ENCODE measurements at places on chromosomes 12 and 14. TPM values are rescaled to one million over a fixed set of nuclear protein-coding genes. Genes with fewer than 3 reads are reported as not detected.

LUM gene
- not detected for total RNA-seq

LRP1-AS gene
- not detected for total RNA-seq

MYH6 gene
- total RNA-seq, result not detected

CDKN1B gene
- 26.1 TPM for total RNA-seq

BIN2 gene
- 32.0 TPM for total RNA-seq

SDR9C7 gene
- not detected for total RNA-seq

TBX3 gene
- not detected for total RNA-seq

WSCD2 gene
- total RNA-seq, result not detected

MAX gene
- total RNA-seq, result 117 TPM

BICDL1 gene
- 62.7 TPM for total RNA-seq

ACSM4 gene
- not detected for total RNA-seq

DNA sequence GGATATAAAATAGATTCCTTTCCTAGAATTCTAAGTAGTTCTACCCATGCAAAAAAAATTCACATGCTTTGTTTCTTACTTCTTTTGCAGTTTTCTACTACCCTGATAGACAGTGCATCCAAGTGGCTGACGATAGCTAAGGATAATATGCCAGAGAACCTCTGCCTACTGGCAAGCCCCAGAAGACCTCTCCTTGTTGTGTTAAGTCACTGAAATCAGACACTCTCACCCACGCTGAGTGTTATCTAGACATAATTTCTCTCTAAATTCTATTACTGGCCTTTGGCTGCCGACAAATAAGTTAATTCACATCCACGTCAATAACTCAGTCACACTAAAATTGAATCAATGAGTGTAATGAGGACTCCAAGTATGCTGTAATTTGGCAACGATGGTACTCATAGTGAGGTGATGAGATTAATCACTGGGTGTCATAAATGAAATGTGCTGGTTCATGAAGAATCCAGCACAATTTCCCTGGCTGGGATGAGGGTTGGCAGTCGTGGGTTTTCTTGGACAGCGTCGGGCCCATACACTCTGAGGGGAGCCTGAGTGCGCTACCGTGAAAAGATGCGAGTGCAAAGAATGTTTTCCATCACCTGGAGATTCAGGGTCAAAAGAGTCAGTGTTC, 354.8 kb upstream of the TMEM132C start:
- no peak overlapping the region for H3K4me3 ChIP-seq
- no peak overlapping the region for H3K27ac ChIP-seq
- no peak for DNase-seq
- H3K36me3 ChIP-seq, result no peaks in the 10 kb centered on the region
- H3K27me3 ChIP-seq, result no peaks in the 10 kb centered on the region
- H3K4me1 ChIP-seq, result no peaks in the 10 kb centered on the region

- no peak overlapping the region for H3K27ac ChIP-seq
- no peaks in the 10 kb centered on the region for H3K4me1 ChIP-seq
- no peaks in the 10 kb centered on the region for H3K36me3 ChIP-seq
- no peaks in the 10 kb centered on the region for H3K27me3 ChIP-seq
- DNase-seq, result no peak
- no peak overlapping the region for H3K4me3 ChIP-seq
Measured at GRCh38 chr12:1429980-1430379, 164.4 kb downstream of the FBXL14 start.

DNA sequence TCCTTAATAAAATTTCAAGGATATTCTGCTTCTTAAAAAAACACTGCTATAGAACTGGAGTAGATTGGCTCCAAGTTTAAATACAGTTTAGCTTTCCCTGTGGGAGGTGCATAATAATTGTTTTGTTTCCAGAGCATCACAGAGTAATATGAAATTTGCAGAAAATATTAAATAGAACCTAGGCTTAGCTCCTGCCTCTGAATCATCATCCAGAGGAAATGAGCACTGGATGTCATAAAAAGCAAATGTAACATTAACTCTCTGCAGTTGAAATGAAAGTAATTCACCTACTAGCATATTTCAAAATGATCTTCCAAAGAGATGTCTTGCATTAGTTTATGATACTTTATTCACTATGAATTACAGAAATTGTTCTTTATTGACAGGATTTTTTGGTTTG, 769.8 kb downstream of the C12orf50 start:
- no peak overlapping the region for H3K27ac ChIP-seq
- no peak for DNase-seq
- H3K36me3 ChIP-seq, result no peaks in the 10 kb centered on the region
- no peaks in the 10 kb centered on the region for H3K4me1 ChIP-seq
- H3K27me3 ChIP-seq, result no peaks in the 10 kb centered on the region

GRCh38 chr14:60661721-60662120, 12.4 kb upstream of the SIX1 start:
- no peak overlapping the region for H3K4me3 ChIP-seq
- no peaks in the 10 kb centered on the region for H3K36me3 ChIP-seq
- no peak for DNase-seq
- peaks cover 8% of the 10 kb centered on the region for H3K4me1 ChIP-seq
- H3K27ac ChIP-seq, result no peak overlapping the region
- H3K27me3 ChIP-seq, result peaks cover 84% of the 10 kb centered on the region

DNA sequence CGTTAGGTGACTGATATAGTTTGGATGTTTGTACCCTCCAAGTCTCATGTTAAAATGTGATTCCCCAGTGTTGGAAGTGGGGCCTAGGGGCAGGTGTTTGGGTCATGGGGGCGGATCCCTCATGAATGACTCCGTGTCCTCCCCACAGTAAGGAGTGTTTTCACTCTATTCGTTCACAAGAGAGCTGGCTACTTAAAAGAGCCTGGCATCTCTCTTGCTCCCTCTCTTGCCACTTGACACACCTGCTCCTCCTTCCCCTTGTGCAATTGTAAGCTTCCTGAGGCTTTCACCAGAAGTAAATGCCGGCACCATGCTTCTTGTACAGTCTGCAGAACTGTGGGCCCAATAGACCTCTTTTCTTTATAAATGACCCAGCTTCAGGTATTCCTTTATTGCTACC, 2.6 kb downstream of the IFI27L2 start:
- no peaks in the 10 kb centered on the region for H3K27me3 ChIP-seq
- H3K4me3 ChIP-seq, result no peak overlapping the region
- peaks cover 2% of the 10 kb centered on the region for H3K36me3 ChIP-seq

DNA sequence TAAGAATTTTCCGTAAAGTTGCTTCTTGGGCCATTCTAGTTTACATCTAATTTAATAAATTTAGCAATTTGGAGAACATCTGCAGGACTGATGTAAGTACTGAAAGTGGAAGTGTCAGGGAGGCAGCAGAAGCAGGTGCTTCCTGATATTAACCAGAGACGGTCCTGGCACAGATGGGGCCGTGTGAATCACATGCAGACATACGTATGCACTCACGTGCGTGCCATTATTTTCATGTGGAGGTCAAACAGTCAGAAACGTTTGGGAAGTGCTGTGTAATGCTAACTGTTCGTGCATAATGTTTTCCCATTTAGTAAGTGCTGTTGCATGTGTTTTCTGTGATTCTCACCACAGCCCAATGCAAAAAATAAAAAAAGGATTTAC, 87.8 kb upstream of the DYNC1H1 start:
- peak overlapping the region; percentile 60 for H3K4me3 ChIP-seq
- H3K36me3 ChIP-seq, result peaks cover 26% of the 10 kb centered on the region
- peak; percentile 68 for DNase-seq
- peak overlapping the region; percentile 86 for H3K27ac ChIP-seq
- no peaks in the 10 kb centered on the region for H3K27me3 ChIP-seq

- H3K27me3 ChIP-seq, result no peaks in the 10 kb centered on the region
- no peak overlapping the region for H3K4me3 ChIP-seq
- H3K36me3 ChIP-seq, result no peaks in the 10 kb centered on the region
- no peaks in the 10 kb centered on the region for H3K4me1 ChIP-seq
- H3K27ac ChIP-seq, result no peak overlapping the region
Measured at GRCh38 chr12:130431176-130431575, 93.5 kb downstream of the PIWIL1 start.

- H3K4me3 ChIP-seq, result no peak overlapping the region
- peaks cover 15% of the 10 kb centered on the region for H3K36me3 ChIP-seq
- no peak for DNase-seq
- no peaks in the 10 kb centered on the region for H3K27me3 ChIP-seq
- H3K27ac ChIP-seq, result no peak overlapping the region
Measured at GRCh38 chr14:58216544-58216943, 16.6 kb downstream of the ACTR10 start.

DNA sequence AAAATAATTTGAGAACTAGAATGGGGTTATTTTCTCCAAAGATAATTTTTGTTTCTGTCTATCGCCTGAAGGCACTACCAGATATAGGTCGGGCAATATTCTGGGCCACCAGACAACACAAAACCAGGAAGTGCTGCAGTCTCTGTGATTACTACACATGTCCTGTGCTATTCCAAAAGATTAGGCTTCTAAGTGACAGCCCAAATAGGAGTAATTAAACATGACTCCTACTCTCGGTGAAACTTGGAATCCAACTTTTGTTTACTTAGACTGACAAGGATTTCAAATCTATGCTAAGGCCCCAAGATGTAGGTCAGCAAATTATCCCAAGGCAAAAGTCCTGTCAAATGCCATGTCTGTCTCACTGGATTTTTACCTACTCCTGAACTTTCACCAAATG, 157.6 kb upstream of the LRFN5 start:
- H3K36me3 ChIP-seq, result no peaks in the 10 kb centered on the region
- H3K4me3 ChIP-seq, result no peak overlapping the region
- DNase-seq, result no peak

- no peak for DNase-seq
- H3K4me3 ChIP-seq, result no peak overlapping the region
- H3K27me3 ChIP-seq, result no peaks in the 10 kb centered on the region
- H3K36me3 ChIP-seq, result peaks cover 2% of the 10 kb centered on the region
- peaks cover 1% of the 10 kb centered on the region for H3K4me1 ChIP-seq
- no peak overlapping the region for H3K27ac ChIP-seq
Measured at GRCh38 chr12:102740141-102740955, 176.7 kb downstream of the PAH start.

DNA sequence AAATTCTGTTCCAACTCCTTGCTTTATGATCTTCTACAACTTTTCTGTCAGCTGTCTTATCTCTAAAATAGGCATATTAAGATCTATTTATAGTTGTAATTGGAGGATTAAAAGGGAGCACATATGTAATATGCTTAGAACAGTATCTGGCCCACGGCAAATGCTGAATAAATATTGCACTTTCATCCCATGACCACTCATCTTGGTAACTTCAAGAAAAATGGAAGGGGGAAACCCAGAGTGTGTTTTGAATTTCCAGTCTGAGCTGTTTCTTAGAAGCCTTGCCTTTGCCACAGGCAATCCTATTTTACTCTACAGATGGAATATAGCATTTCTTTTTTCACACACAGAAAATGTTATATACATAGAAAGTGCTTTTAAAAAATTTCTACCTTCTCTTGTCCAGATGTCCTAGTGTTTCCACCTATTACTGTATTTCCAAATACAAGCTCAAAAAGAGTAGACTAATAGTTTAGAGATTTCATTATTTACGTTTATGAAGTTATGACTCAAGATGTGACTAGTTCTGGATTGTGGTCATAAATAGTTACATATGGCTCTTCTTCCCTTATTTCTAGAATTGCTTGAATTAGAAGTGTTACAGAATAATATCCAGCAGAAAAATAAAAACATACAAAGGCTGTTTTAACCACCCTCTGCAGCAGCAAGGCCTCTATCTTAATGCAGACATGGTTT, 6.2 kb upstream of the STXBP6 start:
- no peak overlapping the region for H3K4me3 ChIP-seq
- H3K4me1 ChIP-seq, result no peaks in the 10 kb centered on the region
- H3K27me3 ChIP-seq, result peaks cover 44% of the 10 kb centered on the region
- H3K36me3 ChIP-seq, result no peaks in the 10 kb centered on the region
- H3K27ac ChIP-seq, result no peak overlapping the region

DNA sequence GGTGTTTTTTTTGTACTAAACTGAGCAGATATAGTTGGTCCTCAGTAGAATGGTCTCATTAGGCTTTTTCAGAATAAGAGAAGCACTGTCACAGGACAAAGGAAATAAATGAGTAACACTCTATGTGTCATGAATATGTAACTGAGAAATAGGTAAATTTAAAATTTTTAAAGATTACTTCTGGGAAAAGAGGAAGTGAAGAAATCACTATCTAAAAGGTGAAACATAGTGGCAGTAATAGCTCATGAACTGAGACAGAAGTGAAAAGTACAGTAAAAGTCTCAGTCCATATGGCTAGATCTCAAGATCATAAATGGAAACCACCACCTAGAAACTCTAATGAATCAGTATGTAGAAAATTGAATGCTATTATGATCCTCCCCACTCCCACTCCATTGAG, 89.3 kb upstream of the TTC7B start:
- H3K27me3 ChIP-seq, result no peaks in the 10 kb centered on the region
- peaks cover 38% of the 10 kb centered on the region for H3K4me1 ChIP-seq
- no peak for DNase-seq
- peaks cover 15% of the 10 kb centered on the region for H3K36me3 ChIP-seq

- H3K36me3 ChIP-seq, result peaks cover 13% of the 10 kb centered on the region
- H3K27ac ChIP-seq, result no peak overlapping the region
- H3K27me3 ChIP-seq, result no peaks in the 10 kb centered on the region
- H3K4me3 ChIP-seq, result no peak overlapping the region
Measured at GRCh38 chr12:88092771-88093170, 49.1 kb downstream of the CEP290 start.

GRCh38 chr12:77938301-77938700, 107.6 kb downstream of the NAV3 start:
- no peaks in the 10 kb centered on the region for H3K4me1 ChIP-seq
- H3K36me3 ChIP-seq, result no peaks in the 10 kb centered on the region
- no peaks in the 10 kb centered on the region for H3K27me3 ChIP-seq
- H3K27ac ChIP-seq, result no peak overlapping the region
- no peak for DNase-seq

DNA sequence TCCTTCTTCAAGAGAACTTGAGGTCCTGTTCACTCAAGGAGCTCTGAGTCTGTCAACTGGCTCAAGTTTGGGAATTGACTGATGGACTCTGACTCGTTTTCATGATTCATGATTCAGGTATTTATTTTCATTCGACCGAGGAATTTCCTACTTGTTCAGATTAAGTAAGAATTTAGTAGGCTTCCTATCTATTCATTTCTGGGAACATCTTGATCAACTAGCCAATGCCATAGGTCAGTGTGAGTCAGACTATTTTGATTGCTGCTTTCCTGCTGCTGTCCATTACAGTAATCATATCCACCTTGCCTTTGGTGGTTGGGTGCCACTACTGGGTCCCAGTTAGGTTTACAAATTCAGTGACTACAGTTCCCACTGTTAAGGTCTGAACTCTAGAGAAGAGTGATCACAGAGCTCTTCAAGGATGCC, 6.1 kb downstream of the FAM186A start:
- H3K27ac ChIP-seq, result no peak overlapping the region
- H3K4me3 ChIP-seq, result no peak overlapping the region
- H3K4me1 ChIP-seq, result peaks cover 2% of the 10 kb centered on the region
- H3K27me3 ChIP-seq, result no peaks in the 10 kb centered on the region
- H3K36me3 ChIP-seq, result no peaks in the 10 kb centered on the region
- DNase-seq, result no peak

GRCh38 chr14:101361451-101362433, 199.6 kb upstream of the DIO3 start:
- H3K4me1 ChIP-seq, result no peaks in the 10 kb centered on the region
- H3K4me3 ChIP-seq, result no peak overlapping the region
- H3K36me3 ChIP-seq, result no peaks in the 10 kb centered on the region
- H3K27me3 ChIP-seq, result peaks cover 20% of the 10 kb centered on the region

GRCh38 chr14:61191733-61192132, 89.4 kb downstream of the TMEM30B start:
- H3K27ac ChIP-seq, result no peak overlapping the region
- H3K27me3 ChIP-seq, result peaks cover 74% of the 10 kb centered on the region
- H3K4me1 ChIP-seq, result peaks cover 11% of the 10 kb centered on the region
- no peak overlapping the region for H3K4me3 ChIP-seq

GRCh38 chr12:62251609-62251958, 8.6 kb upstream of the USP15 start:
- peaks cover 32% of the 10 kb centered on the region for H3K4me1 ChIP-seq
- DNase-seq, result no peak
- H3K4me3 ChIP-seq, result peak overlapping the region; percentile 64
- H3K27me3 ChIP-seq, result no peaks in the 10 kb centered on the region
- H3K36me3 ChIP-seq, result peaks cover 14% of the 10 kb centered on the region

Data from activated naive CD8-positive, alpha-beta T cell treated with anti-CD3 and anti-CD28 coated beads for 36 hours (primary cell).